Osteocyte (in vitro differentiated cells): ENCODE measurements at places on chromosomes 1 and 21. TPM values are rescaled to one million over a fixed set of nuclear protein-coding genes. Genes with fewer than 3 reads are reported as not detected.

DNA sequence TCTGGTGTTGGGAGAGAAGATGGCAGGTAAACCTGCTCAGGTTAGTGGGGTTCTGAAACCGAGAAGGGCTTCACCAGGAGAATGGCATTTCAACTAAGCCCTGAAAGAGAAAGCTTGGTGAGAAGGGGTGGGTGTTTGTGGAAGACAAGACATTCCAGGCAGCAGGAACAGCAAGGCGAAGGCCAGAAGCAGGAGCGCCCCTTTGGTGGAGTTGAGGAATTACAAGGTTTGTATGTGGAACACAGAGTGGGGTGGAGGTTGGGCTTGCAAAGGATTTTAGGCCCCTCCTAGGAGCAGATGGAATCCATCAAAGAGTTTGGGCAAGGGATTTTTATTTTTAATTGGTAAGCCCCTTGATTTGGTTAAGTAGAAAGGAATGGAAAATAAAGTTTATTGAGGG lies 24.8 kb upstream of the ELOA start:
- peaks cover 3% of the 10 kb centered on the region for H3K36me3 ChIP-seq
- no peak for DNase-seq
- no peaks in the 10 kb centered on the region for H3K27me3 ChIP-seq
- peaks cover 3% of the 10 kb centered on the region for H3K4me1 ChIP-seq
- no peak overlapping the region for H3K4me3 ChIP-seq

DNA sequence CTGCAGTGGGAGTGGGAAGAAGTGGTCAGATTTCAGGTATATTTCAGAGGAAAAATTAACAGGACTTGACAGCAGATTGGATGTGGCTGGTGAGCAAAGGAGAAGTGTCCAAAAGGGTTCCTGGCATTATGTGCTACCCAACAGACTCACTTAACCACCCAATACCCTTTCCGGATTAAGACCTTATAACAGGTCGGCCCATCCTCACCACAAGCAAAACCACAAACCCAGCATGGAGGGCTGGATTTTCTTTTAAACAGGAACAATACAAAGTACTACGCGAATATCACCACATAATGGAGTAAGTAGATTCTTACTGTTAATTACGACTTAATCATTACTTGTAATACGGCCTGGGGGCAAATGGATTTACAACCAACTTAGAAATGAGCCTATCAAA lies 59.2 kb downstream of the WDR64 start:
- no peak for DNase-seq
- H3K27ac ChIP-seq = no peak overlapping the region
- no peak overlapping the region for H3K4me3 ChIP-seq
- H3K4me1 ChIP-seq = peaks cover 20% of the 10 kb centered on the region

Gene LINGO4
- not detected in 2 replicates for total RNA-seq

GRCh38 chr1:181260994-181261393 lies 172.5 kb downstream of the IER5 start:
- H3K36me3 ChIP-seq = no peaks in the 10 kb centered on the region
- H3K4me1 ChIP-seq = no peaks in the 10 kb centered on the region
- H3K4me3 ChIP-seq = no peak overlapping the region
- no peak overlapping the region for H3K27ac ChIP-seq
- no peak for DNase-seq

DNA sequence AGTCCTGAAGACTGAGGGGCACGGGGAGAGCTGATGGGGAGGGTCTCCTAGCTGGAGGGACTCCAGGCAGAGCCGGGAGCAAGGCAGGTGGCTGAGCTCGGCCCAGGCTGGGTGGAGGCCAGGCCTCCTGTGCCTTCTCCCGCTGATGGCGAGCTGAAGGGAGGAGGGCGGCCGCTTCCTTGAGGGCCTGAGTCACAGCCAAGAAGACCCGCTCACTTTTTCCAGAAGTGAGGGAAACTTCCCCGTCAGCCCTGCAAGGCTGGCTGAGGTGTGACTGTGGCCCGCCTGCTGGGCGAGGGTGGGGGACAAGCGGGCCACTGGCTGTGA lies 1.7 kb upstream of the VWA1 start:
- H3K27ac ChIP-seq = peak overlapping the region; percentile 47
- no peak for DNase-seq
- no peaks in the 10 kb centered on the region for H3K27me3 ChIP-seq
- no peak overlapping the region for H3K4me3 ChIP-seq
- no peaks in the 10 kb centered on the region for H3K36me3 ChIP-seq

DNA sequence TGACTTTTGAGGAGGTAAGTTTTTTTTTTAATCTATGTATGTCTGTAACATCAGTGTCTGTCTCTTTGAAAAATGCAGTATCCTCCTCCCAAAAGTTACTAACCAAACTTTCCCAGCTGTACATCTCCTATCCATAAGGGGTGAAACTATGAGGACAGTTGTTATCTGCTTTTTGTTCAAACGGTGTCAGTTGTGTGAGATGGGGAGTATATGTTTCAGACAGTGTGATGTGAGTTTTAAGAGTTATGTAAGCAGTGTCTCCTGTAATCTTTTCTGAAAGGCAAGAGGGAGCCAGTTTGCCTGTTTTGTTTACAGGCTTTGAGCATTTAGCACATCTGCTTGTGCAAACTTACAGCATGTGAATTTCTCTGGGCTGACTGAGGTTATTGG lies 34.8 kb upstream of the CACYBP start:
- H3K4me1 ChIP-seq = peaks cover 49% of the 10 kb centered on the region
- DNase-seq = no peak
- H3K27ac ChIP-seq = peak overlapping the region; percentile 71
- no peaks in the 10 kb centered on the region for H3K27me3 ChIP-seq
- no peak overlapping the region for H3K4me3 ChIP-seq

DNA sequence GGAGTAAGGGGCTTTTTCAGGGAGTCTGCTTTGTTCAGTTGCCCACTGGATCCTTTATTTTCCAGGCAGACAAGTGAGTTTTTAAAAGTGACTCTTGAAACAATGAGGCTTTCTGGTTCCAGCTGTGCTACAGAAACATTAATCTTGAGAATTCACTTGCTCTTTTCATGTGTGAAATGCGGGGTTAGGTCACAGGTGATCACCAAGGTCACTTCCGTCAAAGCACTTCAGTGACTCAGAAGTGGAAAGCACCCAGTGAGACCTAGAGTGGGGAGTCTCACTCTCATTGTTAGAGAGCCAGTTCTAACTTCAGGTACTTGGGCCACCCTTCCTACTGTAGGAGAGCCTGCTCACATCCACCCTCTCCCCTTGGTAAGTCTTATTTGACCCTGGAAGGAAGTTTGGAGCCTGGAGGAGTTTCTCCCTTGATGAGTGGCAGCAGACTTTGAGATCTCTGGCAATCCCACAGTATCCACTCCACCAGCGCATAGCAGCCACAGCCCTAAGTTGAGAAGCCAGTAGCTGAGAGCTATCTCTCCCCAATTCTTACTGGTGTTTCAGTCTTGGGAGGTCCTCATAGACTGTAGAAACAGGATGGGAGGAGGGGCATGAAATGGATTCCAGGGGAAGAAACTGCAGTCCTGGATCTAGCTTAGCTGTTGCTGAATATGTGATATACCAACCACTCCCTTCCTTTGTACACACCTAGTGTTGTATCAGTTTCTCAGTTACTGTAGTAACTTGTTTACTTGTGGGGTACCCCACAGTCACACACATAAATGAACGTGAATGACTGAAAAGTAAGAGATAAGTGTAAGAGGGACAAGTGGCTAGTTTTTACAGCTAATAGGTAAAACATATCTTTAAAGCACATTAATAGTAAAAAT lies 3.1 kb downstream of the TACSTD2 start:
- H3K27me3 ChIP-seq = peaks cover 73% of the 10 kb centered on the region
- no peak overlapping the region for H3K4me3 ChIP-seq
- H3K36me3 ChIP-seq = no peaks in the 10 kb centered on the region
- no peak for DNase-seq
- H3K4me1 ChIP-seq = no peaks in the 10 kb centered on the region

- no peak overlapping the region for H3K27ac ChIP-seq
- H3K4me1 ChIP-seq = no peaks in the 10 kb centered on the region
- no peaks in the 10 kb centered on the region for H3K36me3 ChIP-seq
- no peak for DNase-seq
- peaks cover 31% of the 10 kb centered on the region for H3K27me3 ChIP-seq
Observed at GRCh38 chr1:47948126-47948525, 49.1 kb downstream of the TRABD2B start.

GRCh38 chr1:44417351-44418021 lies 12.4 kb downstream of the RNF220 start:
- peak overlapping the region; percentile 67 for H3K4me3 ChIP-seq
- H3K4me1 ChIP-seq = peaks cover 8% of the 10 kb centered on the region
- no peaks in the 10 kb centered on the region for H3K36me3 ChIP-seq
- DNase-seq = peak; percentile 83
